ENCODE measurements at places on chromosomes 2 and 18. TPM values are rescaled to one million over a fixed set of nuclear protein-coding genes. Genes with fewer than 3 reads are reported as not detected.

SAG gene
- not detected for total RNA-seq

HOXD11 gene
- total RNA-seq, result not detected

ITPRIPL1 gene
- total RNA-seq, result 32.8 TPM

KCNG2 gene
- total RNA-seq, result not detected

PRR30 gene
- total RNA-seq, result not detected

PRLH gene
- not detected for total RNA-seq

SERPINB11 gene
- total RNA-seq, result not detected

SCYGR4 gene
- not detected for total RNA-seq

CFAP65 gene
- not detected for total RNA-seq

ZDBF2 gene
- total RNA-seq, result 12.8 TPM

PTH2R gene
- total RNA-seq, result 0.11 TPM

PROKR1 gene
- total RNA-seq, result not detected

CERKL gene
- total RNA-seq, result not detected

FLACC1 gene
- total RNA-seq, result 4.9 TPM

SLC11A1 gene
- 1.7 TPM for total RNA-seq

NT5DC4 gene
- total RNA-seq, result not detected

All from activated naive CD8-positive, alpha-beta T cell treated with anti-CD3 and anti-CD28 coated beads, Interleukin-2, amount 10 ng/mL, durations not matched to agents 7 days and 5 days (primary cell).